NCI-H1417 treated with DMSO at 0.1 percent for 48 hours (cell line): ENCODE measurements at places on chromosomes 5 and 9.

GRCh38 chr9:88786291-88787079, 204.8 kb upstream of the S1PR3 start:
- no peak for DNase-seq

DNA sequence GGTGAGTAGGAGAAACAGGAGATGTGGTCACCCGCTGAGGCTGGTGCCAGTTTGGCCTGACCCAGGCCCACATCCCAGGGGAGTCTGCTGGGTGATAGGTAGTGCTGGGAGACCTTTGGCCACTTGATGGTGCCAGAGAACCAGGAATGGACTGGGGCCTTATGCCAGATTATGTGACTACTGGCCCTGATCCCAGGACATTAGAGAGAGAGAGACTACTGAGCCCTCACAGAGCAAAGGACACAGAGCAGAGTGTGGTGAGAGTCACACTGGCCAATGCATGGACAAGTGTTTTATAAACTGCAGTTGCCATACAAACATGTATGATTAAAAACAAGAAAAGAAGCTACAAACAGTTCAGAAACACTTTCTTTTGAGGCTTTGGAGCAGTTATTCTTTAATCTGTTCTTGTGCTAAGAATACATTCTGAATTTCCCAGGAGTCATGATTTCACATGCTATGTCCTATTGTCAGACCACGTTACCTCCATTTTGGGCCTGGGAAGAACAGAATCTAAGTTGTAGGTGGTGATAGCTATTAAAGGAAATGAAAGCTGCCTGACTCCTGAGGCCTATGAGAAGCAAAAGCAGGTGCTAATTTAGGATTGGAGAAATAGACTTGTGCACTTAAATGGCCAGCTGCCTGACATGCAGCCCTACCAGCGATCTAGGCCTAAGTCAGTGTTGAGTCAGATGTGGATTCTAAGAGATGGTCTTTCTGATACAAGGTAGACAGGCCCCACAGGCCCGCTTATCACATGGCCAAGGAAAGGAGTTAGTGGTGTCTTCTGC, 32.6 kb upstream of the TMOD1 start:
- DNase-seq, result no peak

GRCh38 chr5:963673-964531, 44.7 kb upstream of the NKD2 start:
- no peak for DNase-seq

- no peak for DNase-seq
Measured at GRCh38 chr9:134913713-134914500, 3.8 kb downstream of the FCN1 start.

- no peak for DNase-seq
Measured at GRCh38 chr9:109010746-109011145, 2.6 kb downstream of the CTNNAL1 start.

DNA sequence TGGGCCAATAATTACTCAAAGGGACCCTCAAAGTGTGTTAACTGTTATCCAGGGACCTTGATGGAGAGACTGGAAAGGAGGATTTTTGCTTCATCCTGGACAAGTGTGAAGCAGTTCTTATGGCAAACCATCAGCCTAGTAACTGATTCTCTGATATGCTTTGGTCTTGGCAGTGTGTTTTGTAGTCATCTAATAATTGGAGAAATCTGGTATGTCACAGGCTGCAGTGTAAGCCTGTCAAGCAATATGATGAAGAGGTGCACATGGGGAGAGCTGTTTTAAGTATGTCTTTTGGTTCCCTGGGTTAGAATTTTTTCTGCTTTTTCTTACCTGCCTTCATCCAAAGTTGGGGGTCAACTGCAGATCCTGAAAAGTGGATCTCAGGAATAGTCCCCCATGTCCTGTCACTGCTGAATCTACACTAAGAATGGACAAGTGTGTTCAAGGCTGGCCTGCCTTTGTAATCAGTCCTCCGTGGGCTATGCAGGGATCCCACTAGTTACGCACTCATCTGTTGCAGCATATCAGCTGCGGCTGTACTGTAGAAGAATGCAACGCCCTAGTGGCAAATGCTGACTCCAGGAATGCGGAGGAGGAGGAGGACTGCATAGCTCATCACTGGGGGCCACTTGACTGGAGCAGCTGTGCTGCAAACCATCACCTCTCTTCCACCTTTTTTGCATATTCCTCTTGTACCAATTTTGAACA, 1.9 kb downstream of the SPTAN1 start:
- DNase-seq, result no peak

- no peak for DNase-seq
Measured at GRCh38 chr9:20353524-20353923, 268.8 kb downstream of the MLLT3 start.

DNA sequence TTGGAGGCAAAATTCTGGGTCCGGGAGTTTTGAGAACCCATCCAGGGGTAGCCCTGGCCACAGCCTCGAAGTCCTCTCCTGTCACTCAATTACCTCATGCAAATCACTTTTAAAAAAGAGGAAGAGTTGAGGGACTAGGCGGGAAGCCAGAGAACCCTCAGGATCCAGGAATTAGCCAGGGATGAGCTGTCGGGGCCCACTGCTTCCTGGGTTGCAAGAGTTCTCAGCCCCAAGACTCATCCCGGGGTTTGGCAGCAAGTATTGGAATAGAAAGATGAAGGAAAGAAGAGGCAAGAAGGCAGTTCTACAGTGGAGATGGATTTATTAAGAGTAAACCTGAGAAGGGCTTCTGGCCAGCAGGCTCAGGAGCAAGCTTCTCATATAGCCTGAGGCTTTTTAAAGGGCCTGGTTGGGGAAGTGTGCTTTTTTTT, 25.6 kb downstream of the C9orf50 start:
- DNase-seq, result no peak

DNA sequence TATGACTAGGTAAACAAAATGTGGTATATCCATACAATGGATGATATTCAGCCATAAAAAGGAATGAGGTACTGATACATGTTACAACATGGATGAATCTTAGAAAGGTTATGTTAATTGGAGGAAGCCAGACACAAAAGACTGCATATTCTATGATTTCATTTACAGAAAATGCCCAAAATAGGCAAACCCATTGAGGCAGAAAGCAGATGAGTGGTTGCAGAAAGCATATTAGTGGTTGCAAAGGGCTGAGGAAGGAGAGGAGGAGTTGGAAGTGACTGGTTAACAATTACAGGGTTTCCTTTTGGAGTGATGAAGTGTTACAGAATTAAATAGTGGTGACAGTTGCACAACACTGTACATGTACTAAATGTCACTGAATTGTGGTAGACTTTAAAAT, 17.7 kb downstream of the PLGRKT start:
- no peak for DNase-seq

DNA sequence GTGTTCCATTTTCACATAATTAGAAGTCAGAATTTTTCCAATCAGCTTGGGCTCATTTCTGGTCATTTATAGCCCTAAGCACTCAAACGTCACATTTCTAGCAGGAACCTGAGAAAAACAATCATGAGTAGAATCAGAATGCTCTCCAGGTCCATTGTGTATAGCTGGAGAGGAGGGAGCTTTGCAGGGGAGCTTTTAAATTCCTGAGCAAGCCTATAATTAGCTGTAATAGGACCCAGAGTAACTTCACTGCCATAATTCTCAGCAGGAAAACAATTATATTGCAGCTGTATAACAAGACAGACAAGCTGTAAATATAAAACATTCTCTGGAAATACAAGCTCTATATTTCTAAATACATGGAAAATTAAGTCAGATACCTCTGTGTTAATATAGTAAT, 637.6 kb upstream of the SGCD start:
- peak; percentile 36 for DNase-seq

DNA sequence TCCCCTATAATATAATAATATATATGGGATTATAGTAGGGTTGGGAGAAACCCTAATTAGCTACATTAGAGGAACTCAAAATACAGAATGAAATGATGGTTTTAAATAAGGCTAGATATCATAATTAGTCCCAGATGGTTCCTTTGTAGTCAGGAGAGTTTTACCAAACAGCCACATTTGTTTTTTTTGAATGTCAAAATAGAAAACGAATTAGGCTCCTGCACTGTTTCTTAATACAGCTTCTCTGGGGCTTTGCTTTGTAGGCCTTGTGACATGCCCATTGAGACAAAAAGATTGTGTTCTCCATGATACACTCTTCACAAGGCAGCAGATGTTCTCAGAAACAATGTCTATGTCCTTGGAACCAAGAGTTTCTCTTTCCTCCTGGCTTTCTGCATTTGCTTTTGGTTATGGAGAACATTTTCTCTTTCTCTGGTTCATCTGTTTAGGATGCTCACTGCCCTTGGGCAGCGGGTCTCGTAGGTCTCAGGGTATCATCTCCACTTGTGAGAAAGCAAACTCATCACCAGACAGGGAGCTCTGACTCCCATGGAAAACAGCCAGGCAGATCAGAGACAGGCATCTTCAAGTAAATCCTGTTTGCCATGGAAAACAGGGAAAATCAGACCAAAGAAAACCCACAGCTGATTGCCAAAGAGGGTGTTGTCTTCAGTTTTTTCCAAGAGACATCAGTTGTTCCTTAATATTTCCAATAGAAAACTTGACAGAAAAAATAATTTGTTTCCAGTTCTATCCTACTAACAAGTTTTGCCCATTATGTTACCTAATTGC, 54.1 kb upstream of the RPS23 start:
- no peak for DNase-seq

DNA sequence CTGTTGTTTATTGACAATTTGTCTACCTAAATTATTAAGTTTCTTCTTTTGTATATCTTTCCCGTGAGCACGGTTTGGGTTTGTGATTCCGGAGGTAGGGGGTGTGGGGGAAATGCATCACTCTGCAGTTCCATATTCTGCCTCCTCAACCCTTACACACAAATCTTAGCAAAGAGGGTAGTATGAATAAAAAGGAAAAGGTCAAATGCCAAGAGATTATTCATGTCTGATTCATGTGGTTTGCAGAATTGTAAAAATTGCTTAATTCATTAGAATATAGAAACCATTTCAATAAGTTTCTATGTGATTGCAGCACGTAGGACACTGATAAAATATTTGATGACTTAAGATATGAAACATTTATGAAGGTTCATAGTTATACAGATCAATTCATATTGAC, 601.9 kb downstream of the SEMA5A start:
- DNase-seq, result no peak

GRCh38 chr9:89710697-89711096, 105.9 kb downstream of the GADD45G start:
- DNase-seq, result no peak

DNA sequence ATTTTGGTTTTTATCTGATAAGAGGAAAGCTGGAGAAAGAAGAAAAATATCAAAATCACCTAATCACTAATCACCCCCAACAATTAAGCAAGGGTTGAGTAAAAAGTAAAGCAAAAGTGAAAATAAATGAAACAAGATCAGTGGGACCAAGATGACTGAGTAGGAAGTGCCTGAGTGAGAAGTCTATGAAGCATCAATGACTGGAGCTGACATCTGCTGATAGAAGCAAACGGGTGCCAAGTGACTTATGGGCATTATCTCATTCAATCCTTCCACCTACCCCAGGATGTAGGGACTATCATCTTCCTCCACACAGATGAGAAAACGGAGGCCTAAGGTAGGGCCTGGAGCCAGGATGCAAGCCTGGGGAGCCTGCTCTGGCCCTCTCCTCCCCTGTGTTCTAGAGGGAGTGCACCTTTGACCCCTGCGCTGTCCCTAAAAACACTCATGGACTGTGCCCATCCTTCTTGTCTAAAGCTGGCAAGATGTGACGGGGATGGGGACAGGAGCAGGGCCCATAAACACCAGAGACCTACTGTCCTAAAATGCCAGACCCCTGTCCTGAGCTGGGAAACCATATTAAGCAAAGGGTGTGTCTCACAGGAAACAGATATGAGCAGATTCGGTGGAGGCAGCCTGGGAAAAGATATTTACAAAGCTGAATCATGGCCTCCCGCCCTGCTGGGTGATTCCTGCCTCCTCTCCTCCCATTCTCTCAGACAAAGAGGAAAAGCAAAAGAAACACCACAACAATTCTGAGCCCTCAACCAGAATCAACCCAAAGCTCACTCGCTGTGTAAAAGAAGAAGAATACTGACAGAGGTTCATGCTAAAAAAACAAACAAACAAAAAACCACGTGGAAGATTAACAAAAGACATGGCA, 116.0 kb downstream of the AUH start:
- no peak for DNase-seq

GRCh38 chr9:26081847-26082246, 403.6 kb upstream of the TUSC1 start:
- DNase-seq, result no peak

DNA sequence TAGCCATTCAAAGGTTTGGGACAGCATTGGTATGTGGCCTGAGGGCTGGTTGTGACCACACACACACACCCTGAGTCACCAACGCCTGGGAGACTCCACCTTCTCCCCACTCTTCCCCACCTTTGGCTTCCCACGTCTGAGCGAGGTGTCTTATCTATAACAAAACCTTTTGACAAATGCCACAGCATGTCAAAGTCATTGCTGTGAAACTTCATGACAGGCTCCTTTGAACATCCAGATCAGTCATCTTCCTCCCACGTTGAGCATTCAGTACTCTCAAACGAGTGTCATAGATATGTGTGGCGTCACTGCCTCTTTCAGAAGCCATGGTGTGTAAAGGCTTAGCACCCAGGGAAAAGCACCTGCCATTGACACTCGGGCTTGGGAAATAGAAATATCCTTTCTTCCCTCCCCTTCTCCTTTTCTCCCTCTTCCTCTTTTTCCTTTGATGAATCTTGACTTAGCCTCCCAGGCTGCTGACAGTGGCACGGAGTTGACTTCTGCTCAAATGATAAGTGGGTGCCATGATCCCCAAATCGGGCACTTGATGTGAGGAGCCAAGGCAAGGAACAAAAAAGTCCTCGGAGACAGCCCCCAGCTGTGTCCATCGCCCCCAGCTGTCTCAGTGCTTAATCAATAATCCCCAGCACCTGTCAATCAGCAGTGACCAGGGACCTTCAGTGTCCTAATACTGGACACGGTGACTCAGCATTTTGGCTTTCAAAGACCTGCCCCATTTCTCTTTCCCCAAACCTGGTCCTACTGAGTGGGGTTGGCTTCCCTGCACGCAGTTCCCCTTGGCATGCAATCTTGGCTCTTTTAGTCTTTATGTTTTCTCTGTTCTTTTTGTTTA, 114.8 kb downstream of the FGF18 start:
- no peak for DNase-seq

- DNase-seq, result no peak
Measured at GRCh38 chr5:155786108-155786507, 540.9 kb upstream of the SGCD start.

- DNase-seq, result no peak
Measured at GRCh38 chr5:94181895-94182294, 436.5 kb downstream of the KIAA0825 start.

DNA sequence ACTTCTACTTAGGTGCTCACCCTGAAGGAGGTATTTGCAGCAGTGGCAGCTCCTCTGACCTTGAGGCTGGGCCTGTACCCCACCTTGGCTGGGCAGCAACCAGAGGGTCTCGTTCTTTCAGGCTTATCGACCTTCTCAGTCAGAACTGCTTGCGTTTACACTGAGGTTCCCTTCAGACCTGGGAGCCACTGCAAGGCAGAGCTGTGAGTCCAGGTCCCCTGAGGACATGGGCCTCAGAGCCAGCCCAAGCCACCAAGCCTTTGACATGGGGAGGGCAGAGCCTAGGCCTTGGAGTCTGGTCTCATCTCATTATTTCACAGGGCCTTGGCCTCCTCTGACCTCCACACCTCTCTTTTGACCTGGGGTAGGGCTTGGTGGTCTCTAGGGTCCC, 13.7 kb downstream of the ACSL6 start:
- DNase-seq, result no peak
